ENCODE measurements at places on chromosomes 2 and 18. TPM values are rescaled to one million over a fixed set of nuclear protein-coding genes. Genes with fewer than 3 reads are reported as not detected.

DNA sequence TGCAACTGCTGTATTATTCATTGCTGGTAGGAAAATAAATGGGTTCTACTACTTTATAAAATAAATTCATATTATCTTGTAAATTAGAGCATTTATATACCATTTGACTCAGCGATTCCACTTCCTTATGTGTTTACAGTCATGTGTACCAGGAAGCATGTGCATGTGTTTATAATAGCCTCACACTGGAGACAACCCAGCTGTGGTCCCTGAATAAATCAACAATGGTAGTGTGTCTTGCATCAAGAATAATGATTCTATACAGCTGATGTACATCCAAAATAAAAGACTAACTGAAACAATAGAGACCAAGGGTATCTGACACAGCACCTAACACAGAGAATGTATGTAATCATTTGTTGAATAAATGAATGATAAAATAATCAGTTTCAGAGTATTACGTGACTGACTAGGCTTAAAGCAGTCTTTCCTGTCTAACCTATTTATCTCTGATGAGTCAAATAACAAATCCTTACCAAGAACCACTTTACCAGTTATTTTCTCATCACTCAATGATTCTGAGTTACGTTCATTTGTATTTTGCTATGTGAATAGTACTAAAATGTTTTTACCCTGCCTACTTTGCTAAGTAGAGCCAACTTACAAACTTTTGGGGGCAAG lies 216.8 kb downstream of the UBE2E3 start:
- no peak for DNase-seq

- DNase-seq, result no peak
Observed at GRCh38 chr2:96248624-96249023, 17.2 kb downstream of the TMEM127 start.

DNA sequence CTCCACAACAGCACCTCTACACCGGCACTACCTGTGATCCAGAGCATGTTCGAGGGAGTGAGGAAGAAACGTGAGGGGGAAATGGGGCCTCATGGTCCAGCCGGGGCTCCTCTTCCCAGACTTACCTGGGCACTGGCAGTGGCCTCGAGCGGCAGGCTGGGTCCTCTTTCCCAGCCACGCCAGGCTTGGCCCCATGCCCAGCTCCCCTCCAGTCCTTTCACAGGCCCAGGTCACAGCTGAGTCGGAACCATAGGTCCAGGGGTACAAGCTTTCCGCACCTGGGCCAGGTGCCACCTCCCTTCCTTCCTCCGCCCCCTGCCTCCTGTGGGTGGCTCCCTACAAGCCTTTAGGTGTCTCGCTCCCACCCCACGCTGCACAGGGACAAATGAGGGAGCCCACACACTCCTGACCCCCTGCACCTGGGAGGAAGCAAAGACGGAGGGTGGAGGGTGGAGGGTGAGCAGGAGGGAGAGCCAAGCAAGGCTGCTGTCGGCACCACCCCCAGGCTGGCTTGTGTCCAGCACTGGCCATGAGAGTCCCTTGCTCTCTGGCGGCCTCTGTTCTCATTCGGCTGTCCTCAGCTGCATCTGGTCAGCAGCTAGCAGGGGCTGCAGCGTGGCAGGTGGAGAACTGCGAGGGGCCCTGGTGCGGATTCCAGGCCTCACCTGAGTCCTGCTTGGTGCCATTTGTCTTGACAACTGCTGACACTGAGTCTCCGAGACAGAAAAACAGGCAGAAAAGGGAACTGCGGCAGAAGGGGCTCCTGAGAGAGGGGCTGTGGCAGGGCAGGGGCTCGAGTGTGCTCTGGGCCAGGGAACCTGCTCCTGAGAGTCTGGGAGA lies 26.8 kb downstream of the ADRA2B start:
- no peak for DNase-seq

DNA sequence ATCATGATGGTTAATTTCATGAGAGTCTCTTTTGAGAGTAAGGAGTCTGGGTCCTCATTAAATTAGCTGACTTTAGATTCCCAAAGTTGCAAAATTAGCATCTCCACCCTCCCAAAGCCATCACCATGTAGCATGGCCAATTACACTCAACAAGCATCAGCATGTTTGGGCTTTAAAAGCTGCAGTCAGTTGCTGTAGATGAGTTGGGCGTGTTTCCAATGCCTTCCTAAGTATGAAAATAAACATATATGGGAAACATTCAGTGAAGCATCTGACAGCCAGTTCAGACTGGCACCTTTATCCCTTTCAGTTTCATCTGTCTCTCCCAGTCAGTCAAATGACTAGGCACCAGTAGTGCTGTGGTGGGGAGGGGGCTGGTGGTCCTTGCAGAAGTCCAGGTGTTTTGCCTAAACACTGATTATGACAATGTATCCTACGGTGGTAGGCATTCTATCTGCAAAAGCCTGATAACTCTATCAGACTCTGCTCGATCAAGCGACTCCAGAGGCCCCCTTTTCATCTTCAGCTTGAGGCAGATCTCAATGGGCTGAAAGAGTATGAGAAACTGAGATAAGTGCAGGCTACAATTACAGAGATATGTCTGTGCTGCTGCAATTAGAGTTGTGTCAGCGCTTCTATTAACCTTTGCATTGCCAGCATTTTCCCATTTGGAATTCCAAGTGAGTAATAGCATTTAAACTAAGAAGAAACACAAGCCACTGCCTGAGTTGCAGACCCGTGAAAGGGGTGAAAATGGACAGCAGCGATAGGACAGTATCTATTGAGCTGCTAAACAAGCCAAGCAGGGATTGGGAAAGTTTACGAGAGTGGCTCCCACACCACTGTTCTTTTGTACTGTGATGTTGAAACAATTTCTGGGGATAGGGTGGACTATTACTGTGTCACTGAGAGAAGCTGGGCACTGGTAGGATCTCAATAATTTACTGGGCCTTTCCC lies 67.3 kb upstream of the SPOPL start:
- DNase-seq, result no peak

DNA sequence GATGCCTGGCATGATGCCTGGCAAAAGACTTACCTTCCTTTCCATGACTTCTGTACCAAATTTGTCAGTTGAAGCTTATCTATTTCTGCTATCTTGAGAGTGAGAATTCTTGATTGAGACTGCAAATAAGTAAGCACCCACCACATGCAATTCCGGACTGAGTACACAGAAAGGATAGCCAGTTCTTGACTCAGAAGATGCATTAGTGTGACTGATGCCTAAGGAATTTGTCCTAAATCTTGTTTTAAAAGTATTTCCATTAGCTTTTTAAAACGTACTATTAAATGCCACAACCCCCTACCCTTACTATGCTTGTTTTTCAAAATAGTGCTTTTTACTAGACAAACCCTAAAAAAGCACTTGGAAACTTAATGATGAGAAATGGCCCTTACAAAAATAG lies 545 bp downstream of the MPP4 start:
- no peak for DNase-seq

DNA sequence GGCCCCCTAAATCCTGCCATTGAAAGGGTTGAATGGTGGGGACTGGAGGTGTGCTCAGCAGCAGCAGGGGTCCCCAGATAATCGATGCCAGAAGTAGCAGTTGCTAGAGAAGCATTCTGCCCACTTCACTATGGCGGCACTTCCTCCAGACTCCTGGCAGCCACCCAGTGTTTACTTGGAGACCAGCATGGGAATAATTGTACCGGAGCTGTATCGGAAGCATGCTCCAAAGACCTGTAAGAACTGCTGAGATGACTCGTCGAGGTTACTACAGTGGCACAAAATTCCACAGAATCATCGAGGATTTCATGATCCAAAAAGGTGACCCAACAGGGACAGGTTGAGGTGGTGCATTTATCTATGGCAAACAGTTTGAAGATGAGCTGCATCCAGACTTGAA lies 11.0 kb upstream of the GAREM2 start:
- peak; percentile 18 for DNase-seq

GRCh38 chr2:135208016-135208415 lies 155.9 kb downstream of the RAB3GAP1 start:
- no peak for DNase-seq

DNA sequence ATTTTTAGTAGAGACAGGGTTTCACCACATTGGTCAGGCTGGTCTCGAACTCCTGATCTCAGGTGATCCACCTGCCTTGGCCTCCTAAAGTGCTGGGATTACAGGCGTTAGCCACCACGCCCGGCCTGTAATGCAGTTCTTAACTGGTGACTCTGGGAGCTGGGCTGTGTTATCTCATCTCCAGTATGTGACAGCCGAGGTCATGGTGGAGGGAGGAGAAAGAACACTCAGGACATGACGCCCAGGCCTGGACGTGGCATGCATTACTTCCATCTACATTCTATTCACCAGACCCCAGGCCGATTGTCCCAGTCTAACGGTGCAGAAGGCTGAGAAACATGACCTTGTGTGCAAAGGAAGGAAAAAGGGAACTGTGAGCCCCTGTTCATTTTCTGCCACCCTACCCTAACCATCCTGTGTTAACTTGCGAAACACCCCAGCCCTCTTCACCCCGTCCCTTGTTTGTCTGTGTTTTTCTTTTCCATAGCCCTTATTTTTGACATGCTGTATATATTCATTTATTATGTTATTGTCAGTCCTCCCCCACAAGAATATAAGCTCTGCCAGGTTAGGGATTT lies 88.1 kb upstream of the ASAP2 start:
- no peak for DNase-seq

DNA sequence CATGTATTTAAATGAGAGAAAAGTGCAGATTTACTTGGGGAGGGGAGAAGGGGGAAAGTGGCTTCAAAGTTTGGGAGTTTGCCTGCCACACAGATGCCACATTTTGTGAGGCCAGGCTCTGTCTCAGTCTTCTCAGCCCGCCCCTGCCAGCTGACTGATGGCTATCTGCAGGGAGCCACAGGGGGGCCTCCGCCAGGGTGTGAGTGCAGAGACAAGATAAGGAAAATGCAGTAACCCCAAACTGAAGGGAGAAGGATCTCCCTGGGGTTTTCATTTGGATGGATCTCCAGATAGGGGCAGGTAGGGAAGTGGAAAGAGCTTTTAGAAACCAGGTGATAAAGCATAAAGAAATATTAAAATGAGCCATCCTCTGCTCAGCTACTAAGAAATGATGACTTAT lies 128.8 kb downstream of the ZNF521 start:
- DNase-seq, result no peak

DNA sequence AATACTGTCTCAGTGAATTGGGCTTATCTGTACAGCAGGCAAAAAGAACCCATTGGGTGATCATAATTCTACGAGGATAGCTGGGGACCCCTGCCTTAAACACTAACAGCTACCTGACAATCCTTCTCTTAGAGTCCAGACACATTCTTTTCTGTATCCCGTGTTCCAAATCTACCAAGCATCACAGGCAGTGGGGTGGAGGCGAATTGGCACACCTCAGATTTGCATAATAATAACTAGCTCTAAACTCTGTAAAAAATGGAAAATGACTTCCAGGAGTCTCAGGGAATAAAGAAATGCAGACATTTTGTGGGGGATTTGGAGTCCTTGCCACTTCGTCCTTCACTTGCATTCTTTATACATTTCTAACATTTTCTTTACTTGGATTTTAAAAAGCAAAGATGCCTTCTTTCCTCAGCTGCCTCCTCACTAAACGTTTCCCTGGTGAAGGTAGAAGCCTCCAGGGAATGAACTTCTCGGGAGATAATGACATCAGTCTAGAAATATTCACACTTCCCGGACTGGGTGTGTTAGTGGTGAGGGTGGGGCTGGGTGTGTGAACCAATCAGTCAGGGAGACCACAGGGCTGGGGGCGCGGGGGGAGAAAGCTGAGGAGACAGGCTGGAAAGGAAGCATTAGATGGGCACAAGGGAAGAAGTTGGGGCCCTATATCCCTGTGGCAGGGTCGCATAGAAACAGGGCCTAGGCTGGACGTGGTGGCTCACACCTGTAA lies 59.1 kb upstream of the BOD1L2 start:
- DNase-seq, result no peak

UGT1A8 gene
- total RNA-seq, result 19.6 TPM

STARD6 gene
- total RNA-seq, result not detected

WNT10A gene
- 0.27 TPM for total RNA-seq
